ENCODE measurements at places on chromosomes 4 and X.
A peak's percentile ranks its signal among the peaks of the same experiment; 100 is the strongest.

DNA sequence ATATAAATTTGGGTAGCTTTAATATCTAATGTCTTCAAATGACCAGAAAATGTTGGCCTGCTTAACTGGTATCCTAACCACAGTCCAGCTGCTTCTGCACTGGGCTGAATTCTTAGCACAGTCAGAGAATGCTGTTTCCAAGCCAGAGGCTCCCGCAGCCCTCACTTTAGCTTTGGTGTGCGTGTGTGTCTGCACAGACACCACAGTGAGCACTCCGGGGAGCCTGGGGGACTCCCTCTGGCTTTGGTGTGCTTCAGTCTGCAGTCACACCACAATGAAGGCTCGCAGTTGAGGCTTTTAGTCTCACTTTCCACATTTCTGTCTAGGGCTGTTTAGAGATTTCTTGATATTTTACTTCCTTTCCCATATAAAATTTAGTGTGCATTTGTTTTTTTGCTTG is 53.6 kb downstream of the APOO start:
- DNase-seq: no peak

GRCh38 chr4:40881096-40881495 is 131.3 kb downstream of the NSUN7 start:
- no peak for DNase-seq

DNA sequence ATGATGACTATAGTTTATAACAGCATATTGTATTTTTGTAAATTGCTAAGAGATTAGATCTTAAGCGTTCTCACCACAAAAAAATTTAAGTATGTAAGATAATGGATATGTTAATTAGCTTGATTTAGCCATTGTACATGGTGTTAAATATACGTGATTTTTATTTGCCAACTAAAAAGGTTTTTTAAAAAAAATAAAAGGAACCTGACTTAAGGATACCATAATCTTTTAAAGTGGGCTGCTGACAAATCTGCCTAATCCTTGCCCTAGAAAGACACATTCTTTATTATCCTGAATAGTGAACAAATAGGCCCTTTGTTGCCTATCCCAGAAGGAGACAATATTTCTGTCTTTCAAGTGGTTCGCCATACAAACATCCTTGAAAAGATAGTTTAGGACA is 94.6 kb upstream of the FAM47C start:
- no peak for DNase-seq

- no peak for DNase-seq
Measured at GRCh38 chrX:66634272-66634671, 4.6 kb downstream of the EDA2R start.

DNA sequence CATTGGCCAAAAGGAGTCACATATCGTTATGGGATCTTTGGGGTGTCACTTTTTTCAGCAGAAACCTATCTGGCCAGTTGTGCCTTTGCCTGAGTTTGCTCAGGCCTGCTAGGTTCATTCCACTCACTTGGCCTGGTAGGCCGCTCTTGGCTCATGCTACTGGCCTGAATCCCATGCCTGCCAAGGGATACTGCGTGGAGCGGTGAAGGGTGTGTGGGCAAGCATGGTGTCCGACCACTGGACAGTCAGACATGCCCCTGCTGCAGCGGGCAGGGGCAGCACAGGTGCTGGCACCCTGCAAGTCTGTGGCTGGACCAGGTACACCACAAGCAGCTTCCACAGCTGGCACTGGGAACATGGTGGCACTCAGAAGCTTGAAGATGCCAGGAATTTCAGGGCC is 11.3 kb upstream of the PPM1K start:
- DNase-seq: no peak

DNA sequence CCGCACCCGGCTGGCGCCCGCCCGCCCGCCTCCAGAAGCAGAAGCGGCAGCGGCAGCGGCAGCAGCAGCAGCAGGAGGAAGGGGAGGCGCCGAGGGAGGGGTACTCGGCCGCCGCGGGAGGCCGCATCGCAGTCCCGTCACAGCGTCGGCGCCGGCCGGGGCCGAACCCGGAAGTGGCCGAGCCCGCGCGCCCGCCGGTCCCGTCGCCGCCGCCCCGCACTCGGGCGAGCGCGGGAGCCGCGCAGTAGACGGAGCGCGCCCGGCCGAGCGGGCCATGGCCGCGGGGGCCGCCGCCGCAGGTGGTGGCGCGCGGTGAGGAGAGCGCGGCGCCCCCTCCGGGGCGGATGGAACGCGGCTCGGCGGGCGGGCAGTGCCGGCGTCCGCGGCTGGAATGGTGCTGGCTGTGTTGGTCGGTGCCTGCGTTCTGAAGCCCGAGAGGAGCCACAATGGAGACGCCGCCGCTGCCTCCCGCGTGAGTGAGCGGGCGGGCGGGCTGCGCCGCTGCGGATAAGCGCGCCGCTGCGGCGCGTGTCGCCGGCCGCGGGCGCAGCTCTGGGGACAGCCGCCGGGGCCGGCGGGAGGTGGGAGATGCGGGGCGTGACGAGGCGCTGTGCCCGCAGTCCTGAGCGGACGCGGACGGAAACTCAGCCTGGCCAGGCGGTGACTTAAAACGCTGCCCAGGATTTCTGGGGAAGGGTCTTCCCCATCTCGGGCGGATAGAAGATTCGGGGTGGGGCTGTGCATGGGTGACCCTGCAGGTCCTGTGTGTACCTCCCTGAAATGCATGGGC is at the start of gene KLHL2:
TSS of gene KLHL2 (plus strand) at position 131 of the 790 bp plus-strand sequence. CDS start at position 447, 316 bp downstream.
- DNase-seq: no peak

- no peak for DNase-seq
Measured at GRCh38 chr4:186657764-186658163, 65.9 kb downstream of the FAT1 start.

GRCh38 chrX:49166914-49167739 is 4.6 kb downstream of the MAGIX start:
- DNase-seq: peak; percentile 65

GRCh38 chr4:143858456-143858855 is 46.9 kb downstream of the GYPE start:
- no peak for DNase-seq

- DNase-seq: no peak
Measured at GRCh38 chrX:101973066-101973465, 41.2 kb upstream of the ZMAT1 start.

DNA sequence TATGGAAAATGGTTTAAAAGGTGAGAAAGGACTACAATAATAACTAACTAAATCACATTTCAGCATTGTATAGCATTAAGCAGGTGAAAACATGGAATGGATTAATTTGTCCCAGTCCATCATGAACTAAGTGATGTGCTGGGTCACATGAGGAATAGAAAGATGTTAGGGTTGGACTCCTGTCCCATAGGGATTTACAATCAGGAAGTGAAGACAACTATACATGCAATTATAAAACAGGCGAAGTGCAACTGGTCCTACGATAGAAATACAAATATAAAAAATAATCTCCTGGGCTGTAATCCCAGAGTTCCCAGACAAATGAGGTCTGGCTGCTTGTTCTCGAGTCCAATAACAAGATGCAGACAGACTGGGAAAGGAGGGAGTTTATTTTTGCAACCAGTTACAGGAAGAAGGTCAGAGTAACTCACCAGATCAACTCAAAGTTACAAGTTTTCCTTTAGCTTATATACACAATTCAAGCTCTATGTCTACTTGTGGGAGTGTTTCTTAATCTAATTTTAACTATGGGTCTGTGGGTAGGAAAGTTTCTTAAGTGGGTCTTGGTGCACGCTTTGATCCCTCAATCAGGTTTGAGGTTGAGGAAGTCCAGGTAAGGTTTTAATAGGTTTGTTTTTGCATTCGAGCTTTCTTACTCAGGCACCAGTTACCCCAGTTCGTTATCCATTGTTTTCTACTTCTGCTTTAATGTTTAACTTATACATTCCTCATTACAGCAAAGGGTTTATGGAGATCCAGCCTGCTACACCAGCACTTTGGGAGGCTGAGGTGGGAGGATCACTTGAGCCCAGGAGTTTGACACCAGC is 50.1 kb downstream of the IGFBP7 start:
- no peak for DNase-seq

- DNase-seq: no peak
Measured at GRCh38 chr4:16418814-16419213, 192.5 kb upstream of the TAPT1 start.

DNA sequence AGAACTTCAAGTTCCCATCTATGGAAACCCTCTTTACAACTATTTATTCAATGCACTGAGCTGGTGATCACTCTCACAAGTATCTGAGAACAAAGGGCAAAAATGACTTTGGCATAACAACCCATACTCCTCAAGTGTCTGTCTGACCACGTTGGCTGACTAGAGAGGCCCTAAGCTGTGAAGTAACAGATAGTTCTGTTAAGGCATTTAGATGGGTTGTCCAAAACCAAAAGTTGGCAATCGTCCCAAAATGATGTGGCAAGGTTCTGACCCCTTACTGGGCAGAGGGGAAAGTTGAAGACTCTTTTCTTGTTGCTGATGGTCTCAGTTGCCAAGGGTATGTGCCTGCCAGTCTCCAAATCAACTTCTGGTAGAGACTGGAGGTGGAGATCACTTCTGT is 524.8 kb downstream of the PPARGC1A start:
- no peak for DNase-seq

DNA sequence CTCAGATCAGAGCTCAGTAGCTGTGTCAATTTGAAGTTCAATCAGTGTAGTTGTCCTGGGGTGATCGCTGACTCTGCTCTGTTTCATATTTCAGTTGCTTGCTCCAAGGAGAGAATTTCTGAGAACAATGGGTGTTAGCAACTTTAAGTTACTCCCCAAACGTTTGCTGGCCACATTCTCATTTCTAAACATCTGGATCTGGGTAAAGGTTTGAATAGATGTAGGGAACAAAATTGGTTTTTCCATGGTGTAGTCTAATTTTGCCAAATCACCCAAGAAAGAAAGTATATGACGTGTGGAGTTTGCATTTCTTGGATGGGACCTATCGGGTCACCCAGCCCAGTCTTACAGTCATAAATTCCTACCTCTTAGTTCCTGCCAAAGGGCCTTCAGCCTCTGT is 103.7 kb downstream of the AKAP4 start:
- DNase-seq: no peak

GRCh38 chr4:186134257-186134656 is 29.8 kb downstream of the FAM149A start:
- no peak for DNase-seq

DNA sequence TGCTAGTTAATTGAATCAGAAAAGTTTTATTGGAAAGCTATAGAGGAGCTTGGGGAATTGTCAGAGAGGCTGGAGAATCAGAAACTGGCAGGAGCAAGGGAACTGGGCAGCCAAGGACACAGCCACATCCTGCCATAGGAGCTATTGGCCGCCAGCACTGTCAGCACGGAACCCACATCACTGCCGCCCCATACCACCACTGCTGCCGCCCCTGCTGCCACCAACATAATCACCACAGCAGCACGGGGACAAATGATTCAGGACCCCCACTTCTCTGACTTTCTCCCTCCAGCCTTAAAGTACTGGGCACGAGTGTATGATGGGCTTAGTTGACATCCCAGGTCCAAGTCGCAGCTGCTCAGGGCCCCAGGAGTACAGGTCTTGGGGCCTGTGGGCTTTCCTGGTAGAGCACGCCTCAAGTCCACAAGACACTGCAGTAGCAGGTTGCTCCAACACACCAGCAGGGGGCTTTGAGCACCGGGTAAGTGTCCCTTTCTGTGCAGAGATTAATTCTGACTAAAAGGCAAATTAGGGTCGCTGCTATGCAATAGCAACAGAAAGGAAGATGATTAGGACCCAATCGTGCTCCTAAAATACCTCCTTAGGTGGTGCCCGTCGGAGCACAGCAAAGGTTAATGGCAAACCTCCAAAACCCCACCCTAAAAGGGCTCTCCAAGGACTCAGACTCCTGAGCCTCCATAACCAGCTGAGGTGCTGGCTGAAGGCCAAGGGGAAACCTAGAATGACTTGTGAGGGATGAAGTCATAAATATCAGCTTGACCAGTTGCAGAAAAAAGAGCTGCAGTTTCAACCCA is 6.9 kb downstream of the PJA1 start:
- DNase-seq: no peak

DNA sequence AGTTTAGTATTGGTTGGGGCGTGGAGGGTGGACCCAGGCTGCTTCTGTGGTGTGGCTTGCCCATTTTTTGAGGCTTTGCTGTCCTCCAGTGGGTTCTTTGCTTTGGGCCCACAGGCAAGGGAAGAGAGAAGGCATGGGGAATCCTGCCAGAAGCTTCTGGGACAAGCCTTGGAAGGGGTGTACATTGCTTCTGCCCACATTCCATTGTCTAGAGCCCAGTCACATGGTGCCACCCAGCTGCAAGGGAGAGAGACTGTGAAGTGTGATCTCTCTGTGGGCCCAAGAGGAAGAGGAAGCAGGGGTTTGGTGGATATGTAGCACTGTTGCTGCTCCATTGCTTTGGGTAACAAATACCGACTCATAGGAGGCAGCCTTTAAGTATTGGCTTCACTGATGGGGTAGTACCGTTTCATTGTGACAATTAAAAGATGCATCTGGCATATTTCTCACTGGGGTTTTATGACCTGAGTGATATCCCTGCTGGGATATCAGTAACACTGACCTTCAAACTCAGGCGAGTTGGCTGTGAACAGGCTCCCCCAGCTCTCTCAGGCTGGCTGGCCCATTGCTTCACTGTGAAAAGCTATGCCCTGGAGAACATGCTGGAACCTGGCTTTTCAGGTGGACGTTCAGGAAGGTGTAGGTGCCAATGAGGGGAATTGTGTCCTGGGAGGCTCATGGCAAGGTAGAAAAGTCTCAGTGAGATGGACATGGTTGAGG is 85.9 kb downstream of the CLDN34 start:
- DNase-seq: no peak

DNA sequence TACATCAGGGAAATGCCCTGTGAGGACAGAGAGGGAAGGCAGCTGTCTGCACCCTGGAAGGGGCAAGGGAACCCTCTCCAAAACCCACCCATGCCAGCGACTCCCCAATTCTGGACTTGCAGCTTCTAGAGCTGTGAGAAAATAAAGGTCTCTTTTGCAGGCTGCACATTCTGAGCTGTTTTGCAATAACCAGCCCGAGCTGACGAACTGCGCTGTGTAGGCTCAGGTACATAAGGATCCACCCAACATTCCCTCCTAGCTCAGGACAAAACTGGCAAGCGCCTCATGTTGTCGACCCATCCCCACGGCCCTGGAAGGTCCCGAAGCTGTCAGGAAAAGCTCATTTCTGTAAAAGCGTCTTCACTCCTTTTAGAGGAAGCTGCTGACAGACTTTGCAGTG is 271.8 kb downstream of the CRLF2 start:
- DNase-seq: no peak

GRCh38 chr4:41360921-41361793 is 104.4 kb downstream of the UCHL1 start:
- DNase-seq: no peak

DNA sequence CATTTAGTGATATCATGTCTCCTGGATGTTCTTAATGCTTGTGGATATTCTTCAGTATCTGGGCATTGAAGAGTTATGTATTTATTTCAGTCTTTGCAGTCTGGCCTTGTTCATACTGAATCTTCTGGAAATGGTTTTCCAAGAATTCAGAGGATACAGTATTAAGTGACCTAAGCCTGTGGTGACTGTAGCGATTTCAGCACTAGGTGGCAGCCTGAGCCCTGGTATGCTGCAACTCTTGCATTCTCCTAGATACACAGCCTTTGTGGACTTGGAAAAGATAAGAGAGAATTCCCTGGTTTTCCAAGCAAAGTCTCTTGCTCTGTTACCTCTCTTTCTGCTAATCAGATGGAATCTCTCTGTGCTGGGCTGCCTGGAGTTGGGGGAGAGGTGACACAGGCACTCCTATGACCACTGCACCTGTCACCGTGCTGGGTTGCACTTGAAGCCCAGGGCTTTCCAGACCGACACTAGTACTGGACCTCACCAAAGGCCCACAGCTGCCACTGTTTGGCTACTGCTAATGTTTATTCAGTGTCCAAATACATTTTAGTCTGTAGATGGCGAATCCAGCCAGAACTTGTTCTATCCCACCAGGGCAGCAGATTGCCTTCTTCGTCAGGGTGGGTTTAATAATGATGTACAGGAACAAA is 19.3 kb upstream of the SPIN2A start:
- no peak for DNase-seq

Data from keratinocyte (primary cell).